Spleen (tissue), 13 donors: ENCODE measurements at places on chromosomes 3 and 15. TPM values are rescaled to one million over a fixed set of nuclear protein-coding genes. Genes with fewer than 3 reads are reported as not detected.

TMEM212 gene
- not detected for total RNA-seq

GRCh38 chr15:48120745-48121144 lies at the start of gene SLC24A5:
Gene SLC24A5 (plus strand): TSS chr15:48120990. CDS start chr15:48121045, 55 bp downstream.
- H3K4me3 ChIP-seq: no peak within 1 kb of the TSS
- H3K4me1 ChIP-seq: no peaks in the 10 kb centered on the region
- no peaks in the 10 kb centered on the region for H3K36me3 ChIP-seq
- DNase-seq: peak; percentile 47

DNA sequence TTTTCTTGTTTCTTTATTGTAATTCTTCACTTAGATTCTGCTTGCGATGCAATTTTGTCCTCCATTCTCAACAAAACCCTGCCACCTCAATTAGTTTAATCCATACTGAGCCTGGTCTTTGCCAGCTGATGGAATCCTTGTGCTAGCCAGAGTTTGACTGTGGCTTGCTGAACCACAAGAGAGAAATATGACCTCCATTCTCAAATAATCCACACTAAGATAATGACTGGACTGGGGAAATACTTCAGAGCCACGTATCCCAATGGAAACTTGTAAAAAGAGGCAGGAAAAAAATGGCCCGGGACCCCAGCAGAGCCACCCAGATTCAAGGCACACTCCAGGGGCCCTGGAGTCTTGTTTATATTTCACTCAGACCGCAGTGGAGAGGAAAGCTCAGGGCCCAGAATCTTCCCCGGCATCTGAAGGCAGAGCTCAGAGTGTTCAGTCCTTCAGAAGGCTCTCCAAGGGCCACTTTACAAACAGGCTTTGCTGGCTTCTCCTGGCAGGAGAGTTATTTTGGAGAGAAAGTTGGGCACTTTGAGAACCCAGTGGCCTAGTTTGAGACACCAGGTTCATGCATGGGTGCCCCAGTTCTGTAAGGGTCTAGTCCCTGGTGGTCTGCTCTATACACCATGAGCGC lies 62.7 kb downstream of the SSUH2 start:
- H3K27ac ChIP-seq: no peak overlapping the region
- H3K36me3 ChIP-seq: no peaks in the 10 kb centered on the region
- DNase-seq: no peak
- no peaks in the 10 kb centered on the region for H3K27me3 ChIP-seq
- no peak overlapping the region for H3K4me3 ChIP-seq
- H3K4me1 ChIP-seq: no peaks in the 10 kb centered on the region

- DNase-seq: no peak
- H3K4me3 ChIP-seq: no peak overlapping the region
- no peak overlapping the region for H3K27ac ChIP-seq
- H3K36me3 ChIP-seq: no peaks in the 10 kb centered on the region
- no peaks in the 10 kb centered on the region for H3K4me1 ChIP-seq
Measured at GRCh38 chr3:102299125-102299877, 135.5 kb upstream of the ZPLD1 start.

TERC gene
- 4.4 TPM for total RNA-seq

GRCh38 chr3:196207833-196208607 lies 3.2 kb downstream of the ZDHHC19 start:
- peaks cover 8% of the 10 kb centered on the region for H3K27me3 ChIP-seq
- H3K4me3 ChIP-seq: peak overlapping the region; percentile 15
- H3K27ac ChIP-seq: peak overlapping the region; percentile 62
- DNase-seq: peak; percentile 93
- H3K4me1 ChIP-seq: peaks cover 16% of the 10 kb centered on the region

EPHA6 gene
- total RNA-seq: not detected

GRCh38 chr3:105762749-105763658 lies 105.8 kb downstream of the CBLB start:
- H3K27me3 ChIP-seq: no peaks in the 10 kb centered on the region
- no peak overlapping the region for H3K27ac ChIP-seq
- peaks cover 15% of the 10 kb centered on the region for H3K36me3 ChIP-seq
- H3K4me3 ChIP-seq: no peak overlapping the region
- peaks cover 39% of the 10 kb centered on the region for H3K4me1 ChIP-seq
- DNase-seq: no peak

DNA sequence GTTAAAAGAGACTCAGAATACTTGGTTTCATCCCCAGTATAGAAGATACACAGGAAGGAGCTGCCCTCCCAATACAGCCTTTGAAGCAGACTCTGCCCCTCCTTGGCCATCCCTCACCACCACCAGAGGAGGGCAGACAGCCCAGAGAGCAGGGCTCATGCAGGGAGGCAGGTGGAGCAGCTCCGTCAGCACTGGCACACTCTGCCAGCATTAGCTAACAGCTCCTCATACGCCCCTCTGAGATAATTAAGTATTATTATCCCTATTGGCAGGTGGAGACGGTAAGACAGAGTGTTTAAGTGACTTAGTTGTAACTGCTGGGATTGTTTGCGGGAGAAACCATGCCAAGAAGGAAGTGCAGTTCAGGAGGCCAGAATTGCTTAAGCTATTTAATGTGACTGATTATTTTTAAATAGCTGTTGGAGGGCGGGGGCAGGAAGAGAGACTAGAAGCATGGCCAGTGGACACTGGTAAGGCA lies 434.0 kb downstream of the EPHB1 start:
- no peak for DNase-seq
- no peak overlapping the region for H3K27ac ChIP-seq
- no peaks in the 10 kb centered on the region for H3K27me3 ChIP-seq

- H3K36me3 ChIP-seq: no peaks in the 10 kb centered on the region
- peak within 1 kb of the TSS; percentile 75 for H3K27ac ChIP-seq
- H3K27me3 ChIP-seq: peaks cover 45% of the 10 kb centered on the region
- peak; percentile 83 for DNase-seq
- H3K4me1 ChIP-seq: peaks cover 38% of the 10 kb centered on the region
Measured at GRCh38 chr15:63041974-63042876, at the start of gene TPM1. Gene TPM1 (plus strand): TSS chr15:63042747. CDS start chr15:63042830, 83 bp downstream.

DNA sequence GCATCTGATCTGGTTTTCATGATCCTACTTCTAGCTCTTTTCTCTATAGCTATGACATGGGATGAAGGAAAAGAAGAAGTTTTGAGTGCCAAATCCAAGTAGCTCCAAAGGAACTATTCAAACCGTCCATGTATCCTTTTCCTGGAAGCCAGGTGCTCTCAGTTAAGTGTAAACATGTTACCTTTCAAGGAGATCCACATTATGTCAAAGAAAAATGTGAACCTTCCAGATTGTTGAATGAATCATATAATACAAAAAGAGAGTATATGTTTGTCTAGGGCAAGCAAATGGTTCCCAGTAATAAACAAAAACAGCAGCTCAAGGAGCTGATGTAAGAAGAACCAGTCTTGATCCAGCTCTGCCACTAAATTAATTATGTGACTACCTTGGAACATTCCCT lies 534.9 kb downstream of the MAGI1 start:
- H3K4me3 ChIP-seq: no peak overlapping the region
- DNase-seq: no peak
- H3K27ac ChIP-seq: no peak overlapping the region
- H3K4me1 ChIP-seq: no peaks in the 10 kb centered on the region
- no peaks in the 10 kb centered on the region for H3K36me3 ChIP-seq

- H3K4me3 ChIP-seq: no peak overlapping the region
- H3K27me3 ChIP-seq: no peaks in the 10 kb centered on the region
- DNase-seq: no peak
- no peak overlapping the region for H3K27ac ChIP-seq
- no peaks in the 10 kb centered on the region for H3K36me3 ChIP-seq
Measured at GRCh38 chr3:78970656-78971055, 797.1 kb downstream of the ROBO1 start.

- H3K4me1 ChIP-seq: no peaks in the 10 kb centered on the region
- no peak overlapping the region for H3K27ac ChIP-seq
- H3K36me3 ChIP-seq: no peaks in the 10 kb centered on the region
- no peak overlapping the region for H3K4me3 ChIP-seq
- DNase-seq: no peak
Measured at GRCh38 chr3:140177943-140178342, 243.0 kb downstream of the CLSTN2 start.

DNA sequence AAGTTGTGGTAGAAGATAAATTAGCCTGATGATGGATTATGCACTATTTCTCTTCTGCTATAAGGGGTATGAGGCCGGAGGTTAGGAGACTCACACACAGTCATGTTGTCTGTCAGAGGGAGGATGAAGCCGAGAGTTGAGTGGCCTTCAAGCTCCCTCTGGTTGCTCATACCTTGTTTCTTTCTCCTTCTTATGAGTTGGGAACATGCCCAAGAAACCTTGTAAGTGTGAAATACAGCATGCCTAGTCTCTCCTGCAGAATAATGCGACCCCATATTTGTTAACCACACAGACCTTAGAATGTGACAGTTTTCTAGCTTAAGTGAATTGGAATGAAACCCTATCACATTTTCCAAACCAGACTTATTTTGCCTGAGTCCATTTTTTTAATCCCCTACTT lies 366.7 kb downstream of the PTPRG start:
- H3K27ac ChIP-seq: no peak overlapping the region
- H3K4me1 ChIP-seq: peaks cover 21% of the 10 kb centered on the region
- no peaks in the 10 kb centered on the region for H3K27me3 ChIP-seq
- H3K4me3 ChIP-seq: no peak overlapping the region

ARGFX gene
- not detected for total RNA-seq

- no peak overlapping the region for H3K27ac ChIP-seq
- H3K27me3 ChIP-seq: no peaks in the 10 kb centered on the region
- no peak for DNase-seq
Measured at GRCh38 chr3:15660055-15660935, 58.8 kb downstream of the BTD start.

HEG1 gene
- total RNA-seq: 78.8 TPM

FANCD2OS gene
- total RNA-seq: not detected

DNA sequence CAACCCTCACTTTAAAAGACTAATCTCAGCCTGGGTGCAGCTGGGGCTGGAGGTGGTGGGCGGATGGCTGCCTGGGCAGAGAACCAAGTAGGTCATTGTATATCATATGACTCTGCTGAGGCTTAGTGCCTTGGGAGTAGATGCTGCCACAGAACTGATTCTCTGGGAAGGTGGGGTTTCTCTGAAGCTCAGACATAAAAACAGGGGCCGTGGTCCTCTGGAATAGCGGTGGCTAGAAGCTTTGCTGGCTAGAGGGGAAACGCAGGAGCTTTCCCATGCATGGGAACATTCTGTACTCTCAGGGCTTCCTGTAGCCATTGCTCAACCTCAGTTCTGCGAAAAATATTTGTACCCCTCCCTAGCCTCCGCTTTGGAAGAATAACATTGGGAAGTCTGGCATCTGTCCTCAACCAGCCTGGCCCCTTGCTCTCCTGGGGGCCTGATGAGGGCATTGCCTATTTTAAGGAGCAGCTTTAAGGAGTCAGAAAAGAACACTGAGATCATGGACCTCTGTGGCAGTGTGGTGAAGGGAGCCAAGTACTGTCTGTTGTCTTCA lies 14.7 kb downstream of the TIMP4 start:
- H3K4me1 ChIP-seq: peaks cover 2% of the 10 kb centered on the region
- no peak overlapping the region for H3K4me3 ChIP-seq
- H3K27ac ChIP-seq: peak overlapping the region; percentile 71
- no peaks in the 10 kb centered on the region for H3K27me3 ChIP-seq

FAM227B gene
- total RNA-seq: 4.1 TPM

DNA sequence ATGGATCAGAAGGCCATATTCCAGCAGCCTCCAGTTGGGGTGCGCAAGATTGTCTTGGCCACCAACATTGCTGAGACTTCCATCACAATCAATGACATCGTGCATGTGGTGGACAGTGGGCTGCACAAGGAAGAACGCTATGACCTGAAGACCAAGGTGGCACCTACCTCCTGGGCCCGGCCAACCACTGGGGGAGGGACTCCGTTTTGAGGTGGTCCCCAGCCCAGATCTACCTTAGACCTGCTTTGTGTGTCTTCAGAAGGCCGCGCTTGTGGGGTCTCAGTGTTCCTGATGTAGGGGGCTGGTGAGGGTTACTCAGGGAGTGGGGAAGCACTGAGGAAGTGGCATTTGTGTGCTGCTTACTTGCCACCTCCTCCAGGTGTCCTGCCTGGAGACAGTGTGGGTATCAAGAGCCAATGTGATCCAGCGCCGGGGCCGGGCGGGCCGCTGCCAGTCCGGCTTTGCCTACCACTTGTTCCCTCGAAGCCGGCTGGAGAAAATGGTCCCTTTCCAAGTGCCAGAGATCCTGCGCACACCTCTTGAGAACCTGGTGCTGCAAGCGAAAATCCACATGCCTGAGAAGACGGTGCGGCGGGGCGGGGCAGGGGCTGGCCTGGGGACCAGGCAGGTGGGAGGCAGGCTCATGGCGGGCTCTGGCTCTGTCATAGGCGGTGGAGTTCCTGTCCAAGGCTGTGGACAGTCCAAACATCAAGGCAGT lies 45.0 kb downstream of the DHX30 start:
- peaks cover 100% of the 10 kb centered on the region for H3K36me3 ChIP-seq
- H3K27me3 ChIP-seq: no peaks in the 10 kb centered on the region
- no peak overlapping the region for H3K27ac ChIP-seq
- DNase-seq: no peak
- no peak overlapping the region for H3K4me3 ChIP-seq

DNA sequence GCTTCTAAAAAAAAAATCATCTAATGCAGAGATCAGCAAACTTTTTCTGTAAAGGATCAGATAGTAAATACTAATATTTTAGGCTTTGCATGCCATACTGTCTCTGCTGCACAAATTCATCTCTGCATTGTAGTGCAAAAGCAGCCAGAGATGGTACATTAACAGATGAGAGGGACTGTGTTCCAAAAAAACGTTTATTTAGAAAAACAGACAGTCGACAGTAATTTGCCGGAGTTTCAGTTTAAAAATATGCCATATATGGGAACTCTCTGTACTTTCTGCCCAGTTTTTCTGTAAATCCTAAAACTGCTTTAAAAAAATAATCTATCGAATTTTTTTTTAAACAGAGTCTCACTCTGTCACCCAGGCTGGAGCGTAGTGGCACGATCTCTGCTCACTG lies 14.3 kb downstream of the MINDY2 start:
- H3K36me3 ChIP-seq: peaks cover 5% of the 10 kb centered on the region
- DNase-seq: no peak
- no peaks in the 10 kb centered on the region for H3K27me3 ChIP-seq
- no peak overlapping the region for H3K27ac ChIP-seq

AMOTL2 gene
- 74.0 TPM for total RNA-seq

DNA sequence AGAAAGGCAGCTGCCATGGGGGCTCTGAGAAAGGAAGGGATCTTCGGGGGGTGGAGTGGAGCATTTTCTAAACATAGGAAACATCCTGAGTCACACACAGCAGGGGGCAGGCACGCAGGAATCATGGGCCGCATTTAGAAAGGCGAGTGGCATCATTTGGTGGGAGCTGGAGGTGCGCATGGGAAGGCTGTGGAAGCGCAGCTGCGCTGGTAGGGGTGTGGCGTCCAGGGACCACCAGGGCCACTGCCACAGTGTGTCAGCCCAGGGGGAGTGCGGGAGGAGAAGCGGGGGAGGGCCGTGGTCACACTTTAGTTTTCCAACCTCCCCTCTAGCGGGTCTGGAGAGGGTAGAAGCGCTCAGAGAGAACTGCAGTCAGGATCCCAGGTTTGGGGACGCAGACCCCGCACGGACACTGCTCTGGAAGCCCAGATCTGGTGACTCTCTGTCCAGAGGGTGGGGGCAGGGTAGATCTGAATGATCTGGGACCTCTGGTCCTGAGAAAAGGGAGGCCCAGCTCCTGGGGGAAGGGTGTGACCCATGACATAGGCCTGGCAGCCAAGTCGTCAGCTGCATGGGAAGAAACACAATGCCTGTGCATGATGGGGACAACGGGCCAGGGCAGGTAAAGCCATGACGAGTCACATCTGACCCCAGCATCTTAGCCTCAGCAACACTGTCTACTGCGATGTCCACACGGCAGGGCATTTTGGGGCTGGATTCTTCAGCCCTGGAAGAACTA lies 88.0 kb upstream of the IQSEC1 start:
- no peaks in the 10 kb centered on the region for H3K4me1 ChIP-seq
- H3K27me3 ChIP-seq: no peaks in the 10 kb centered on the region
- H3K36me3 ChIP-seq: no peaks in the 10 kb centered on the region
- no peak for DNase-seq

RPUSD2 gene
- 8.3 TPM for total RNA-seq
